ENCODE measurements at places on chromosomes 6 and 20.

GRCh38 chr20:9613871-9614270, 99.5 kb downstream of the LAMP5 start:
- no peak for DNase-seq

GRCh38 chr6:75079589-75079988, 126.3 kb downstream of the COL12A1 start:
- no peak for DNase-seq

GRCh38 chr6:46788791-46789190, 4.4 kb upstream of the MEP1A start:
- DNase-seq = no peak

DNA sequence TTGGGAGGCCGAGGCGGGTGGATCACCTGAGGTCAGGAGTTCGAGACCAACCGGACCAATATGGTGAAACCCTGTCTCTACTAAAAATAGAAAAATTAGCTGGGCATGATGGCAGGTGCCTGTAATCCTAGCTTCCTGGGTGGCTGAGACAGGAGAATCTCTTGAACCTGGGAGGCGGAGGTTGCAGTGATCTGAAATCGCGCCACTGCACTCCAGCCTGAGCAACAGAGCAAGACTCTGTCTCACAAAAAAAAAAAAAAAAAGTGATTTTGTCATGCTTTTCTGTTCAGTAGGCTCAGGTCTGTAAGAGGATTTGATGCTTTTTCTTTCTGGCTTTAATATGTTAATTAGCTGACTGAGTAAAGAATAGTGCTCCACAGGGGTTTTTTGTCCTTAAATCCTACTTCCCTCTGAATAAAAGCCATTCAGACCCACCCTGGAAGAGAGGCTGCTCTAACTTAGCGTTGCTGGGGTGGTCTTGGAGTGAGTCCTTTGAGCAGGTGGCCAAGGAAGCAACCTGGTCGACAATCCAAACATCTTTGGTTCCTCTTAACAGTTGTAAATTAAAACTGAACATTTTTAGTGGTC, 19.0 kb downstream of the MCM8 start:
- no peak for DNase-seq

GRCh38 chr6:167762259-167762962, 64.3 kb upstream of the AFDN start:
- DNase-seq = no peak

DNA sequence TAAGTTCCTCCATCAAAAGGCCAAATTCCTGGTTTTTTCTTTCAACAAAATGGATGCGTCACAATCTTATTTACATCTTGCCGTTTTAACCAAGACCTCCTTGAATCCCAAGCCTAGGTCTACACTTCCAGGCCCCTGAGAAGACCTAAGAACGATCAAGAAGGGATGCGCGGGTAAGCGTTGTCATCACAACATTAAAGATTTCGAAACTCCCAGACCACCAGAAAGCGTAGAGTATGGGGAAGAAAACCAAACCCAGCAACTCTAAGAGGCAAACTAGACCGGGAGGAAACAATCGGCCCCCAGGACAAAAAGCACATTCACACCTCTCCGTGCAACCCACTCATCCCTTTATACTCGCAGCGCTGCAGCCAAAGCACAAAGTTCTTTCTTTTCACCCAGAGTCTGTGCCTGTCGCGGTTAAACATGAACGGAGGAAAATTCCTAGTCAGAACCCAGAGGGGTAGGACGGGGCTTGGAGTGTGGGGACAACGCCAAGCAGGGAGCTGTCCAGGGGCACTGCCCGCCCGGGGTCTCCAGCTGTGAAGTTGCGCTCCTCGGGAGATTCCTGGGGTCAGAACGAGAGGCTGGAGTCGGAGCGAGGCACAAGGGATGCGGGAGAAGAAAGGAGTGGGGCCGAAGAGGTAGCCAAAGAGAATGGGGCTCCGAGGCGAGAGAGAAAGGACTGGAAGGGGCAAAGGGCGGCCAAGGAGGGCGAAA, 725 bp downstream of the OSER1 start:
- DNase-seq = no peak

GRCh38 chr20:13068336-13068735, 59.6 kb downstream of the SPTLC3 start:
- no peak for DNase-seq

GRCh38 chr20:58810116-58810878, 40.4 kb downstream of the GNAS-AS1 start:
- DNase-seq = no peak

DNA sequence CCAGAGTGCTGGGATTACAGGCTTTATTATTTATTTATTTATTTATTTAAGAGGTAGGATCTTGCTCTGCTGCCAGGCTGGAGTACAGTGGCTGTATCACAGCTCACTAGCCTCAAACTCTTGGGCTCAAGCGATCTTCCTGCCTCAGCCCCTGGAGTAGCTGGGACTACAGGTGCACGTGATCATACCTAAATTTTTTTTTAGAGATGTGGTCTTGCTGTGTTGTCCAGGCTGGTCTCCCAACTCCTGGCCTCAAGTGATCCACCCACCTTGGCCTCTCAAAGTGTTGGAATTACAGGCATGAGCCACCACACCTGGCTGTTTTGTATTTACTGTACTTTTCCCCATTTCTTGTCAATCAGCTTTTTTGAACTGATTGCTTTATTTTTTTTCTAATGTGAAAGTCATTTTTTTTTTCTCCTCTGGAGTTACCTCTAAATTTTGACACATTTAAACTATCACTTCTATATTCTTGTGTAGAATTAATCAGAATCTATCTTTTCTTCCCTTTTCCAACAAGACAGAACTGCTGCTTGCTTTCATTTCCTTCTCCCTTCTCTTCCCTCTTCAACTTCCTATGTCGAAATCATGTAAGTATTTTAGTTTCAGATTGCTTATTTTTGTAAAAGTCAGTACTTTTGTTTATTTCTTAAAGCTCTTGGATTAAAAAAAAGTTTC, 12.0 kb downstream of the PANK2 start:
- DNase-seq = no peak

DNA sequence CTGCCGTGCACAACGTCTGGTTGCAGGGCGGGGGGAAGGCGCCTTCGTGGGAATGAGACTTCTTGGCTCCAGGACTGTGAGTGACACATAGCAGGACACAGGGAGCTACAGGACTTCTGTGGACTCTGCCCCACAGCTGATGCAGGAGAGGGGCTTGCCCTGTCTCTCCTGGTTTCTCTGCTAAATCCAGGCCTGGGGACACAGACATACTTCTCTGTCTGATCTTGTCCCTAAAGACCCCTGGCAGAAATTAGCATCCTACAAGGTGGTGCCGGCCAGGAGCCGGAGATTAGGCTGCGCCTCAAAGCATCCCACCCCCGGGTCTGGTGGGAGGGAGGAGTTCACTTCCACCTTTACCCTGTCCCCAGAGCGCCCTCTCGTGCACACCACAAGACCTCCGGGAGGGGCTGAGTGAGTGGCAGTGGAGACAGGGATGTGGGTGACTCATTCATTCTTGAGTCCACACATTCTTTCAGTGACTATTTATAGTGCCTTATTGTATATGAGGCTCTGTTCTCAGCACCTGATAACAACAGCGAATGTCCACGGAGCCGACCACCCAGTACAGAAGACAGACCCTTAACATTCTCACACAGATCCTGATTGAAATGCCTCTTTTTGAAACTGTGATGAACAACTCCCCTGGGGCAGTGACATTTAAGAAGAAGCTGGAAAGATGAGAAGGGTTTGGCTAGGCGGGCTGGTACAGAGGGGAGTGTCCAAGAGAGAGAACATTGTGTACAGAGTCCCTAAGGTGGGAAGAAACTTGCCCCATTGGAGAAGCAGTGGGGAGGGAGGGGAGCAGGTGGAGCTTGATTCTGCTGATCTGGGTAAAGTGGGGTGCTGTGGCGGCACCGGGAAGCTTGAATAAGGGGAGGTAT, 39.0 kb downstream of the GMPR start:
- DNase-seq = peak; percentile 82

DNA sequence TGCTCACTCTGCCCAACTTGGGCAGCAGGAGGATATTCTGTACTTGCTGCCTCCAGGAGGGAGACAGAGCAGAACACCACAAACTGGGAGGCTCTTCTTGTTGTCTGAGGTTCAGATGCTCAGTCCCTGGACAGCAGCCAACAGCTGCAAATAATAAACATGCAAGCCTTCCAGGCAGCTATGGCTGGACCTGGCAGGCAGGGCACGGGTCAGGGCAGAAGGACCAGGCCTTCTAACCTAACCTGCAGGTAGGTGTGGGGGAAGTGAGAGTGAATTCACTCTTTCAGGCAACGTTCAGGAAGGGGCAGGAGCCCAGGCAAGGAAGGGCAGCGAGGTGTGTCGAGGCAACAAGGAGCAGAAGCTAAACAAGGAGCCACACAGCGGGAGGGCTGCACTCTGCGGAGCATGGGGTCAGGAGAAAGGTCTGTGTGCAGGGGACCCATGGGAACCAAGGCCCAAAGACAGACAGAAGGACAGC, 31.5 kb downstream of the NINL start:
- DNase-seq = no peak

GRCh38 chr6:43471399-43471798, 6.0 kb upstream of the TJAP1 start:
- no peak for DNase-seq

GRCh38 chr6:28468056-28468455, 24.8 kb upstream of the ZSCAN23 start:
- DNase-seq = no peak

DNA sequence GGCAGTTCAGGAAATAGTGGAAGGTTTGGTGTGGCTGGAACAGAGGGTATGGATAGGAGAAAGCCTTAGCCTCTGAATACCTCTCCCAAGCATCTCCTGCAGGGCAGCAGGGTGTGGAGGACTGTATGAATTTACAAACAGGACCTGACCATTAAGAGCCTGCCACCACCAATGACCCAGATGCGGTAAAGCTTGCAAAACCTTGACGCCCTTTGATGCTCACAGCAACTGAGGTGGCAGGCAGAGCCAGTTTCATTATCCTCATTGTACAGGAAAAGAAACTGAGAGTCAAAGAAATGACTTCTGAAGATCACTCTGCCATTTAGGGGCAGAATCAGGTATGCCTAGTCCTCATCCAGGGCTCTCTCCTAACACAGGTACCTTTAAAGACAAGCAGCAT, 2.4 kb downstream of the HM13 start:
- DNase-seq = no peak

DNA sequence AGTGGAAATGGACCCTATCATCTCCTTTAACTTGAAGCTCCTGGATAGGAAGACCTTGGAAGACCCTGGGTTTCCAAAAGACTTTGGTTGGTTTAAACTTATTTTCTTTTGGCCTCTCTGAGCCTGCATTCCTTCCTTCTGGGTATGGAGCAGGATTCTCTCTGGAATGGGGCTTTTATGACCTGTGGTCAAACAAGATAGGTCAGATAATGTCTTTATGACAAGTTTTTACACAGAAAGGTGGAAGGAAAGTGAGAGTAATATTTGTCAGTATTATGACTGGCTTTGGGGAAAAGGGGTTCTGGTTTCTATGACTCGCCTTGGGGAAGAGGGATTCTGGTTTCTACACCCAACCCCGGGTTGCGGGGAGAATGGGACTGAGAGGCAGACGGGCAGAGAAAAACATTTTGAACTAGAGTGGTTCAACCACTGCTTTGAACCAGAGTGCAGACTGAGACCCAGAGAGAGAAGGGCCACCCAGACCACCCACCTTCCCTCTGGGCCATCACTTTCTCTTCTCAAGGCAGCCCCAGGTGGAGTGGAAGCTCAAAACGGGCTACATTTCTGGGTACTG, 37.6 kb upstream of the KCNK5 start:
- DNase-seq = no peak

GRCh38 chr20:25283221-25283951, 35.5 kb downstream of the PYGB start:
- no peak for DNase-seq

DNA sequence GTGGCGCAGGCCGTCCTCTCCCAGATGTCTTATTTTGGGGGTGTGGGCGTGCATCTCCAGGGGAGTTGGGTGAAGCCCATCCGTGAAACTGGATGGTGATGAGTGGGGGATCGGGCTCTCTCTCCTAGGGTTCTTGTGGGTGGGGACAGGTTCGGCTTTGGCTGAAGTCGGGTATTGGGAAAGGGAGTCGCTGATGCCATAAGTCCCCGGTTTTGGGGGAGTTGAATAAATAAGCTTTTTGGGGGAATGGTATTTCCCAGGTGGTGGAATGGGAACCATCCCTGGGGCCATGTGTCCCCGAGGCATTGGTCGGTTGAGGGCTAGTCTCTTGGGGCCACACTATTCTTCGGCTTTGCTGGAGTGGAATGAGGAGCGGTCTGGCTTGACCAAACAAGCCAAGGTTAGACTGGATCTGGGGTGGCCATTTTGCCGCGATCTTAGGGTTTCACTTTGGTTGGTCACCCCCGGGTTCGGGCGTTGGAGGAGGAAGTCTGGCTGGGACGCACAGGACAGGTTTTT, 481 bp downstream of the ZNF133 start:
- DNase-seq = no peak

DNA sequence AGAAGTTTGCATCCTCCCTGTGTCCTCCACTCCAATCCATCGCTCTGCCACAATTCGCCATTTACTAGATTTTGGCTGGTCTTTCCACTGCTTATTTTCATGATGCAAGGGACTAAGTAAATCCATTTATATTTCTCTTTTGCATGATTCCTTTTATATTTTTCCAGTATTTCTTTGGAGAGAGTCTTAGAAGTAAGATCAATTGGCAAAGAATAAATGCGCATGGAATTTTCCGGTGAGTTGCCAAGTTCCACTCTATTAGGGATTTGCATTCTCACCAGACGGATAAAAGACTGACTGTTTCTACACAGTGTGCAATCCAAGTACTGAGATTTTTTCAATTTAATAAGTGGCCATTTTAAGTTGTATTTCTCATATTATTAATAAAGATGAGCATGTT, 91.7 kb upstream of the PHACTR3 start:
- no peak for DNase-seq

DNA sequence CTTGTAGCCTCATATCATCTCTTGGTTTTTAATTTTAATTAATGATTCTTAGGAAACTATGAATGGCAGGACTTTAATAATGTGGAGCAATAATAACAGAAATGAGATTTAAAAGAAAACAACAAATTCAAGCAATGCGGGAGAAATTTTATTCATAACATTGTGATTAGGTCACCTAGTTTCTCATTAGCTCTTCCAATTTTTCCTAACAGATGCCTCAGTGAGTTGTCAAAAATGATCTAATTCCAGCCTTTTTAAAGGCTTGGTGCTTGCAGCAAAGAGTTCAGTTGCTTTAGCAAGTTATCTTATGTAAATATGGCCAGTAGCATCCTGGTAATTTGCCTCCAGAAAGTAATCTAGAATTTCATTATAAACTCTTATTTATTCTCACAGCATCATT, 20.4 kb downstream of the PDE7B start:
- DNase-seq = peak; percentile 51

- DNase-seq = no peak
Measured at GRCh38 chr6:52124126-52125121, 37.0 kb upstream of the PKHD1 start.

DNA sequence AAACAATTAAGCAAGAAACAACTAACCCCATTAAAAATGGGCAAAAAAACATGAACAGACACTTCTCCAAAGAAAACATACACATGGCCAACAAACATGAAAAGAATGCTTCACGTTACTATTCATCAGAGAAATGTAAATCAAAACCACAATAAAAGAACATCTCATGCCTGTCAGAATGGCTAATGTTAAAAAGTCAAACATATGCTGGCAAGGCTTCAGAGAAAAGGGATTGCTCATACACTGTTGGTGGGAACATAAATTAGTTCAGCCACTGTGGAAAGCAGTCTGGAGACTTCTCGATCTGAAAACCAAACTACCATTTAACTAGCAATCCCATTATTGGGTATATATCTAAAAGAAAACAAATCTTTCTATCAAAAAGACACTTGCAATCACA, 217.5 kb downstream of the TINAG start:
- no peak for DNase-seq

All from HS-27A (cell line).